ENCODE measurements at places on chromosomes 16 and 17.

GRCh38 chr17:48547808-48548522, 3.1 kb upstream of the HOXB2 start:
- DNase-seq: peak; percentile 56

- no peak for DNase-seq
Observed at GRCh38 chr16:77213542-77214106, 14.4 kb downstream of the SYCE1L start.

DNA sequence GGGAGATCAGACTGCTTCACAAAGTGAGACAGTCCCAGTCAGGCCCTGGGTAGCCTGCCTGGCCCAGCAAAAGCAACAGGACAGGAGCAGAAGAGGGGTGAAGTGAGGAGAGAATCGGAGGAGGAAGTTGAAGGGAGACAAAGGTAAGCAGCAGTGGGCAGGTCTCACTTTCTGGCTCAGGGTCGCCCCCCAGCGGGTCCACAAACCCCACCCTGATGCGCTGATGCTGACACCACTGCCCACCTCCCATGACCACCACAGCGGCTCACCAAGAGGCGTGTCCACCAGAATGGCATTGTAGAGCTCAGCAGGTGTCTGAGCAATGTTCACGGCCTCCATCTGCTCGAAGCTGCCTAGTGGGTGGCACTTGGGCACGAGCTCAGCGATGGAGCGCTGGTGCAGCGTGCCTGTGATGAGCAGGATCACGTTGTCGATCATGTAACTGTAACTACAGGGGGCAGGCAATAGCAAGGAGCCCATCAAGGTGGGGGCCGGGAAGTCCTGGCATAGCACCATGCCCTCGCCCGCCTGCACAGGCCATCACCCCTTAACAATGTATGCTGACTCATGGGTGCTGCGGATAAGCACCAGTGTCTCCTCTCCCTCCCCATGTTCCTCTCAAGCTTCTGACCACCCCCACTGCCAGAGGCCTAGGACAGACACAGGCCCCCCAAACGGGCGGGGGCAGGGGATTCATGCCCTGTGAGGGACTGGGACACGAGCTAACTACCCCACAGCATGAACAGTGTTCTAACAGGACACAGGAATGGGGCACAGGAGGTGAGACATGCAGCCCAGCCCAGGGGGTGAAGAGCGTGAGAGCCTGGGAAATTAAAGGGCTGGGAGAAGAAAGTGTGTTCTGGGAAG, 13.6 kb downstream of the HSD11B2 start:
- DNase-seq: no peak

DNA sequence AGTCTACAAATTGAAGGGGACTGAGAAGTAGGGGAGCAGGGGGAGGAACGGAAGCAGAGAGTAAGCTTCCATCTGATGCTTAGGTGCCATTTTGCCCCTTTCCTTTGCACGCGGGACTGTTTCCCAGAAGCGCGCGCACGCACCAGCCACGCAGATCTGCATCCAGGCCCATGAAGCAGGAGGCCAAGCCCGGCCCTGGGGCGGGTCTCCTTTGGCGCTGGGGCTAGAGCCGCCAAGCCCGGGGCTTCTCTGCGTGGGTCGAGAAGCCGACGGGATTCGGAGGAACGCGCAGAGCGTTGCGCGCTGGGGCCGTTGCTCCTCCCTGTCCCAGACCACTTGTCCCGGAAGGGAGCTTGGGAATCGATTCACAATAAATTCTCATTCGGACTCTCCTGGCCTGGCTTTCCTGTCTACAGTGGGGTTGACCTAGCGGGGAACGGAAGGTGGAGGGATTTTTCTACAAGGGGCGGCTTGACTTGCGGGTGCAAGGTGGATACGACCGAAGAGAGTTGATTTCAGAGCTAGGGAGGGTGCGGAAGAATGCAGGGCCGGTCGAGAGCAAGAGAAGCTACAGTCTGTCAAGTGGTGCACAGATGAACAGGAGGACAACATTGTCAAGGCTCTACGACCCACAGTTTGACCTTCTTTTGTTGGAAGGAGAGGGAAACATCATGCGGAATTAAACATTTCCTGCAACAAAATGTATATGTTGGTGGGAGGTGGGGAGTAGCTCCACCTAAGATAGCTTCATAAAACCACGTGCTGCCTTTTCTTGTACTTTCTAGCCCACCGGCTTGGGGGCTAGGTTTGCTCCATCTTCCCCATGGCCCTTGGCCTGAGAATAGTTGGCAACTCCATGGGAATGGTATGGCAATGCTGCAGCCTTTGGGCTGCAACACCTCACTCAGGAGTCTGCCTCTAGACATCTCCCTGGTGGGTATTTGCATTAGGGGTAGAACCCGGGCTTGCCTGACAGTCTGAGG, 4.5 kb downstream of the HOXB9 start:
- DNase-seq: no peak

GRCh38 chr17:29155227-29155965, 24.8 kb downstream of the MYO18A start:
- DNase-seq: peak; percentile 88

GRCh38 chr16:31127182-31127581, 8.3 kb downstream of the PRSS8 start:
- DNase-seq: no peak

DNA sequence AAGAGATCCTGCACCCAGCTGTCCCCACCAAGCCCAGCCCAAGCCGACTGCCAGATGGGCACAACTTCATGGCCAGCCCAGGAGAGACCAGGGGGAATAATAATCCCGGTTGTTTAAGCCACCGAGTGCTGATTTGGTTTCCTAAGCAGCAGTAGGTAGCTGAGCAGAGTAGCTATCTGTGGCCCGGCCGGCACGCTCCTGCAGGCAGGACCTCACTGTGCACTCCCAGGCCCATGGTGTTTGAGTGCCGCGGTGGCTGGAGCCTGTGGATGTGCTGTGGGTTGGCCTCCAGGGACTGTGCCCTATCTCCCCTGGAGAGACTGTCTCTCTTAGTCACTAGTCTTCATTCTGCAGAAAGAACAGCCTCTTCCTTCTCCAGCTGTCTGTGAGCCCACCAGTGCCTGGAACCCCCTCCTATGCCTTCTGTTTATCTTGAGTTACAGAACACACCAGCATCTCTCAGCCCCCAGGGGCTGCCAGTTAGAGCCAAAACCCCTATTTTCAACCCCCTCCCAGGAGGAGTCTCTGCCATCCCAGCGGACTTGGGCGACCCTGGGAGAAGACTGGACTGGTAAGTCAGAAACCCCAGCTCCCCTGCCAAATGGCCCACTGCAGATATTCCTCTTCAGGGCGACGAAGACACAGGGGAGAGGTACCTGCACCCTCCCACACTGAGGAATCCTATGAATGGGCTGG, 152.0 kb downstream of the SDK2 start:
- DNase-seq: no peak

Measured in activated CD4-positive, alpha-beta T cell treated with anti-CD3 and anti-CD28 coated beads, Interleukin-10, Interleukin-2, amounts not matched to agents 100 ng/mL and 50 ng/mL, durations not matched to agents 16 hours and 8 hours (primary cell).